ENCODE measurements at places on chromosomes 6 and 20.

DNA sequence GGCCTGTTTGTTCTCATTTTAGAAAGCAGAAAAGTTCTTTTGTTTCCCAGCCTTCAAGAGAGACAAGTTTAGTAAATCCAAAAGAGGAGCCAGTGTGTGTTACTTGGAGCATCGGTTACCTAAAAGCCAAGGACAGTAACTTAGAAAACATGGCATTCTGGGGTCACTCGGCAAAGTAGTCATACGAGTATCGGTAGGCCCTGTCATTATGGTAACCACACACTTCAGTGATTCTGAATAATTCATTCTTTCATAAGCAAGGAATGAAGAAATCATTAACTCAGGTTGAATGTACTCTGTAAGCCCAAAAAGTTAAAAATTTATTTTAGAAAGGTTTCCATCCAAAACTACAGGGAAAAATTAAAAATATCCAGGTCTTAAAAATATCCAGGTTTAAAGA lies 34.0 kb downstream of the CNKSR3 start:
- DNase-seq = no peak

- no peak for DNase-seq
Measured at GRCh38 chr6:119037941-119038623, 40.4 kb downstream of the FAM184A start.

DNA sequence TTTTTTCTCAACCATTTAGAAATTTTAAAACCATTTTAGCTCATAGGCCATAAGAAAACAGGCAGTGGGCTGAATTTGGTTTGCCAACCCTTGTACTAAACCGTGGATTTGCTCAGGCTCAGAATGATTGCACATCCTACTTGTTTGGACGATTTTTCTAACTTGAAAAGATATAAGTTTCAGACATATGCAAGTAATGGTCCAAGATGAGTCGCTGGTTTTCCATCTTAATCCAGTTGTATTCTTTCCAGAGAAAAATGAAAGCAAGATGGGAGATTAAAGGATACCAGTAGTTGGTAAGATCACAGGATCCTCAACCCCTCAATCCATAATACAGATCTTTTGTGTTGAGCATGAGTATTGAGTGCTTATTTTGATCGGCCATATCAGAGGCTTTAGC lies 250.9 kb downstream of the TINAG start:
- DNase-seq = no peak

- no peak for DNase-seq
Measured at GRCh38 chr6:34517966-34518365, 38.2 kb downstream of the SPDEF start.

- DNase-seq = no peak
Measured at GRCh38 chr20:41180599-41181333, 43.4 kb downstream of the PLCG1 start.

DNA sequence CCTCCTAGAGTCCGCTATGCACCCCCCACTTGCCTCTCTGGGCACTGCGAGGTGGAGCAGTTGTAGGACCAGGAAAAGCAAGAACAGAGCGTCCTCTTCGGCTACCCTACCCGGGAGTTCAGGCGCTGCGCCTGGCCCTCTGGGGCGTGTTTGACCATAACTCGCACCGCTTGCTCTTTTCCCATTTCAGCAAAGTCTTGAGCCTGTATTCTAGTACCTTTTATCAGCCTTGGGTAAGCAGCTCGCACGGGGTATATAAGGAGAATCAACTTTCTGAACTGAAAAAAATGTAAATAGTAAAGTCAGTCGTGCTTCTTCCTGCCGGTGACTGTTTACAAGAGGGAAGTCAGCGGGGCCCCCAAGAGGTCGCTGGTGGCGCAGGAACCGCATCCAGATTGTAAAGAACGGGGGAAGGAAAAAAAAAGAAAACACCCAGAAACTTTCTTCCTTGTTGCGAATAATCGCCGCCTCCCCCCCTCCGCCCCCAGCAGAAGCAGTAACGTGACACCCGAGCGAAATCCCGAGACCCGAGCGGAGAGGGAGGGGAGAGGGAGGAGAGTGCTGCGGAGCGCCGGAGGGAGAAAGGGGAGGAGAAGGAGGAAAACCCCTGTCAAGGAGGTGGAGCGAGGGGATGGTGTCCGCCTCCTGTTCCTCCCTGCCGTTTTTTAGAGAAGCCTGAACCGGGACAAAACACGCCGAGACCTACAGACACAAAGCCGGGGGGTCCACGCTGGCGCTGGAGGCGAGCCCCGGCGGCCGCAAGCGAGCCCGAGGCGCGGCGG lies at the start of gene UST:
TSS of gene UST (plus strand) at position 668 of the 782 bp plus-strand sequence. CDS start 401 bp downstream, outside the sequence.
- DNase-seq = no peak

GRCh38 chr20:35698298-35699126 lies 640 bp downstream of the NFS1 start:
- DNase-seq = no peak

GRCh38 chr6:112307707-112308106 lies 39.4 kb upstream of the RFPL4B start:
- no peak for DNase-seq
